Stimulated activated CD8-positive, alpha-beta memory T cell treated with anti-CD3 and anti-CD28 coated beads, Interleukin-7, amount 100 ng/mL, for 48 hours (primary cell): ENCODE measurements at places on chromosomes 12 and 14.

DNA sequence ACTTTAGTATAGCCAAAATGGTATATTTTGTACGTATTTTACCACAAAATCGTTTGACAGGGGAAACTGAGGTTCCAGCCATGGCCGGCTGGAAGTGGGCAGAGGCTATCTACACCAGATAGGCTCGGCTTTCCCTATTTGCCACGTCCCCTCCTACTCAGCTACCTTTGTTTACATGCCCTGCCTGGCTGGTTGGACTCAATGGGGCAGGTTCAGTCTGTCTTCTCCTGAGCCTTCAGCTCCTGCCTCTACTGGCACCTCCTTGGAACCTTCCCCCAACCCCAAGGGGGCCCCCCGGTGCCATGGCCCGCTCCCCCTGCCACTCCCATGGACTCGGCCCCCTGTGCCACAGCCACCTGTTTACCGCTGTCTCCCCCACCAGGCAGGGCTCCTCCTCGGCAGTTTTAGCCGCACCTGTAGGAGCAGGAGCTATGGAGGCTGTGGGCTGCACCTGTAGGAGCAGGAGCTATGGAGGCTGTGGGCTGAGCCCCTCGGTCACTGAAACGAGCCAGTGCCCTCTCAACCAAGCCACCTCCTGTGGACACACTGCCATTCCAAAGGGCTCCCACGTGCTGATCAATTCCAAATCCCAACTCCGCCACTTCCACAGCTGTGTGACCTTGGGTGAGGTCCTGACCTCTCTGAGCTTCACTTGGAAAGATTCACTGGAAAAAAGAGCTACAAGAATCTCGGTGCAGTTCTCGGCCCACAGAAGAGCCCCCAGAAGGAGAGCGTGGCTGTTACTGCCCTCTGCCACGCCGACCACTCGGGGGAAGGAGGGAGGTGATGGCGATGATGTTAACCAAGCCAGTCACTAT, 62.2 kb downstream of the NCOR2 start:
- no peak for DNase-seq

GRCh38 chr12:68793975-68794652, 13.9 kb upstream of the MDM2 start:
- DNase-seq: no peak

GRCh38 chr12:2009623-2010022, 5.4 kb upstream of the DCP1B start:
- DNase-seq: no peak

- no peak for DNase-seq
Measured at GRCh38 chr14:101045511-101045910, 142.0 kb upstream of the RTL1 start.

DNA sequence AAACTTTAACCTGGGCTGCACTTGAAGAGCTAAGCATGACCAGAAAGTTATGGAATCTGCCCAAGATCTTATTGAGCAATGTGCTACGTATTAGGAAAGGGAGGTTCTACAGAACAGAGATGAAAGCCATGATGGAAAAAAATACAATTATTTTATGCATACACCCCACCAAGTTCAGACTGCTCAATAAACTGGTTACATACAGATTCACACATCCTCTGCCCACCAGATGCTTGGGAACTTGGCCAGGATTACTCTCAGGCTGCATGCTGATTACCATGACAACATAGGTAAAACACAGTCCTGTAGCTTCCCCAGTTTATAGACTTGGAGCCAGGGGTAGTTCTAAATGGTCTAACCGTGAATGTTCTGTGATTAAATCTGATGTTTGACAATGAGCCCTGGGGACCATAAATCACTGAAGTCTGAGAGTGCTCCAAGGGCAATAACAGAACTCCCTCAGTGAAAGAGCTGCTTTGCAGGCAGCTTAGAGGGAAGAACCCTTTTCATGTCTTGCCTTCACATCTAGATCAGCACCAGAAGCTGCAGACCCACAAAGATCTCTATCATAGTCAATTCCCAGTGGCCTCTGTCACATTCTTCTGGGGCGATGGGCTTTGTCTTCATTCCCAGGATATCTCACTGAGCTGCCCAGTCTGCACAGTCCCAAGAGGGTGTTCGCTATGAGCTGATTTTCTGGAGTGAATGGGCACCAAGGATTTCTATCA, 232.2 kb downstream of the EMP1 start:
- no peak for DNase-seq

DNA sequence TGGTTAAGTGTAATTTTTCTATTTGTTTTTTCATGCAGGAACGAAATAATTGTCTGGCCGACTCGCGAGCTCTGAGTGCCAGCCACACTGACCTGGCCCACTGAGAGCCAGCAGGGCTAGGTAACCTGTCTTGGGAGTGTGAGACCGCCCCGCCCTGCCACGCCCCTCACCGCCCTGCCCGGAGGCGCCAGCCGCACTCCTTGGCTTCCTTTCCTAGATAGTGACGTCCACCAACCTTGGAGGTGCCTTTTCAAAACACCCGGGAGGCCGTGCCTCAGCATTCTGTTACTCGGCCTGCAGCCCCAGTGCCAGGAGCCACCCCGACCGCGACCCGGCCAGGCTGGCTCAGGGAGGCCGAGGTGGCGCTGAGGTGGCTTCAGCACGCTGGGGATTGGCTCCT, 21.7 kb downstream of the XRCC3 start:
- no peak for DNase-seq

DNA sequence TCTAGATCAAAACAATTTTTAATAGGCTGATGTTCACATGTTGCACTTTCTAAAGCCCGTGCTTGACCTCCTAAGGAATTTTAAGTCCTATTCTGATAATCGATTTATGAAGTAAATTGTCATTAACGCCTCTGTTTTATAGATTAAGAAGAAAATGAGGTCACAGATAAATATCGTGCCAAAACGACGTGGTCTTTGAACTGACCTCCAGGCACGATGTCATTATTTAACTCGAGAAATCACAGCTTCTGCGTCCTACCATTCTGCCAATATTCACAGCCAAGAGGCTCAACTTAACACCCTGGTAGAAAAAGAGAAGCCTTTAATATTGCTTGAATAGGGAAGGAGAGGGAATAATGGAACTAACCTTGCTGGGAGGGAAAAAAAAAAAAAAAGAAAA, 888 bp upstream of the EEA1 start:
- DNase-seq: no peak

DNA sequence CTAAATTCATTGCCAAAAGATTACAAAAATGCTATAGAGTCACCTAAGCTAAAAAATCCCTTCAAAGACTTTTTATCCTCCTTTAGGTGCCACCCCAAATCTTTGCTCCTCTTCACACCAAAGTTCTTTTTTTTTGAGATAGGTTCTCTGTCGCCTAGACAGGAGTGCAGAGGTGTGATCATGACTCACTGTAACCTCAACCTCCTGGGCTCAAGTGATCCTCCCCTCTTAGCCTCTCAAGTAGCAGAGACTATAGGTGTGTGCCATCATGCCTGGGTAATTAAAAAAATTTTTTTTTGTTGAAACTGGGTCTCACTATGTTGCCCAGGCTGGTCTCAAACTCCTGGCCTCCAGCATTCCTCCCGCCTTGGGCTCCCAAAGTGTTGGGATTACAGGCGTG, 47.9 kb downstream of the WDHD1 start:
- DNase-seq: no peak

- DNase-seq: no peak
Measured at GRCh38 chr14:71492346-71492745, 439.9 kb upstream of the RGS6 start.
